ENCODE measurements at places on chromosomes 4 and X. TPM values are rescaled to one million over a fixed set of nuclear protein-coding genes. Genes with fewer than 3 reads are reported as not detected.

GRCh38 chr4:40969501-40969900 is 219.7 kb downstream of the NSUN7 start:
- H3K4me1 ChIP-seq = no peaks in the 10 kb centered on the region
- no peaks in the 10 kb centered on the region for H3K36me3 ChIP-seq

The WDR13 gene
- 64.2 TPM for total RNA-seq

The PTCHD1 gene
- total RNA-seq = not detected

DNA sequence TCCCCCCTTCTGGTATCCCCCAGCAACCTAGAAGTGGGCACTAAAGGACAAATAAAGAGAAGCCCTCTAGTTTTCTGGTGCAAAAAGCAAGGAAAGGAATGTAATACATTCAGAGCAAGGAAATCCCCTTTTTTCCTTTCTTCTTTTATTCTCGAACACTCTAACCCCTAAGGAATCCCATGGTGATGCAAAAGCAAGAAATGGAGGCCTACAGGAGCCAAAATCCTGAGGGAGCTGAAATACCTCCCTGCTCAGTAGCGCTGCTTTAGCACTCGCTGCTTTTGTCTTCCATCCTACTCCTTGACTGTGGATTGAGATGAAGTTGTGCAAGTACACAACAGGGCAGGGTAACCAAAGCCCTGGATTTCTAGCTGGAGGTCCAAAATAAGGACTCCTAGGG is 251.0 kb downstream of the PRDM5 start:
- H3K36me3 ChIP-seq = no peaks in the 10 kb centered on the region
- no peak overlapping the region for H3K27ac ChIP-seq
- no peaks in the 10 kb centered on the region for H3K4me1 ChIP-seq
- DNase-seq = no peak

DNA sequence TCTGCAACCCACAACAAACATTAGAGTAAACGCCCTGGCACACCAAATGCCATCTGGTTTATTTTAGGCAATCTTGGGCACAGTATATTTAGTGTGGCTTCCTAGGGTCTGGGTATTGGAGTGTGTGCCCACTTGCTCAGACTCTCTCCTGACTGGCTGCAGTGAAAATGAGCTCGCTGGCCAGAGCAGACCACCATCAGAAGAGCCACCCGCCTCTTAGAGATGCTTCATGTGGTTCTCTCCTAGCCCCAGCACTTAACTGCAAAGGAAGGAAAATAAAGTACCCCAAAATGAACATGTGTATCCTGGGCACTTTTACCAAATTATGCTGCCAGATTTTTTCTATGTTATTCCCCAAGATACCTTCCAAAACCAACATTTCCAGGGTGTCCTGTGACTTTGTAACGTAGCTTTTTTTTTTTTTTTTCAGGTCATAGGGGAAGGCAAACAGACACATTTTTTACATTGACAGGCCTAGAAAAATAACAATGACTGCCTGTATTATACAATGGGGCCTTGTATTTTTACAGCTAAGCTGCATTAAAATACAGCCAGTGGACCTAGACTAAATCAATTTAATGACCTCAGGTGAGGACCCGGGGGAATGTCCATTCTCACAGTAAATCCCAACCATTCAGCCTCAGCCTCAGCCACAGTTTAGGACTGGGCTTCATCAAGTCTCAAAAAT is 193.7 kb downstream of the RASL11B start:
- no peak for DNase-seq
- no peaks in the 10 kb centered on the region for H3K36me3 ChIP-seq
- 0 out of 2 replicates have a peak overlapping the region, but pooled peaks have one; percentile 6 for H3K27ac ChIP-seq
- peaks cover 13% of the 10 kb centered on the region for H3K4me1 ChIP-seq
- no peaks in the 10 kb centered on the region for H3K27me3 ChIP-seq

DNA sequence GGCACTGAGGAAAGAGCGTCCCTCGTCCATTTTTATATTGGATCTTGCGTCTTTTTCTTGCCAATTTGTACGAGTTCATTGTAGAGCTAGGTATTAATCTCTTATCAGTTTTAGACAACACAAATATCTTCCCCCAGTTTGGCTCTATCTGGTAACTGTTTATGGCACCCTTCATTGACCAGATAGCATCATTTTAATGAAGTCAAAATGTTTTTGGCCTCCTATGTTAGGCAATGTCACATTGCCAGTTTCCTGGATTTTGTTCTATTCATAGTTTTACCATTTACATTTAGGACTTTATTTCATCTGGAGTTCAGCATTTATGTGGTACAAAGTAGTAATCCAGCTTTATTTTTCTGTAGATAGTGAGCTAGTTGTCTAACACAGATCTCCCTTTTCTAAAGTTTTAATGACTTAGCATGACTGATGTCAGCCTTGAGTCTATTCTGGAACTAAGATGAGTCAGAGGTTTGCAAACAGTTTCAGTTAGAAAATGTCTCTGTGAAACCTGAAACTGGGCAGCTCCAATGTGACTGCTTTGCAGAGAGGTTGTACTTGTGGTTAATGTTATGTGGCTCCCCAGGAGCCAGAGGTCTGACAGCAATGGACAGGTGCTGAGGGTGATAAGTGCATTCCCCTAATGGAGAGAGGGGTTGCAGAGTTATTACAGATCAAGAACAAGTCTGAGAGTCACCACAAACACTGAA is 5.3 kb upstream of the STBD1 start:
- H3K27me3 ChIP-seq = no peaks in the 10 kb centered on the region
- no peaks in the 10 kb centered on the region for H3K36me3 ChIP-seq
- H3K4me1 ChIP-seq = peaks cover 33% of the 10 kb centered on the region
- DNase-seq = peak; percentile 54
- no peak overlapping the region for H3K4me3 ChIP-seq
- H3K27ac ChIP-seq = peak overlapping the region; percentile 38

The MAGIX gene
- 1.00 TPM for total RNA-seq

The ATP10D gene
- 12.1 TPM for total RNA-seq

DNA sequence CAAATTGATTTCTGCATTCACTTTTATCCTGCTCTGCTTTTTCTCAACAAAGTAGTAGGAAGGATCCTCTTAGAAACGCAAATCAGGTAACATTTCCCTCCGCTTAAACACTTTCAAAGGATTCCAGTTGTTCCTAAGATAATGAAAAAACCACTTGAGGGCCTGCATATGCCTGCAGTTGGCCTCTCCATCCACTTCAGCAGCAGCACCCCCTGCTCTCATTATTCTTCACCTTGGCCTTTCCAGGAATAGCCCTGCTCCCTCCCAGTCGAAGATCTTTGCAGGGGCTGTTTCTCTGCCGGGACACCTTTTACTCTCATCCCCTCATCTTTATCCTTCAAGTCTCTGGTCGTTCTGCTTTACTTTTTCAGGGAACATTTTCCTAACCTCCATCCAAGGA is 314.0 kb downstream of the INPP4B start:
- no peaks in the 10 kb centered on the region for H3K4me1 ChIP-seq
- no peaks in the 10 kb centered on the region for H3K27me3 ChIP-seq
- H3K27ac ChIP-seq = no peak overlapping the region
- DNase-seq = no peak
- H3K36me3 ChIP-seq = no peaks in the 10 kb centered on the region

DNA sequence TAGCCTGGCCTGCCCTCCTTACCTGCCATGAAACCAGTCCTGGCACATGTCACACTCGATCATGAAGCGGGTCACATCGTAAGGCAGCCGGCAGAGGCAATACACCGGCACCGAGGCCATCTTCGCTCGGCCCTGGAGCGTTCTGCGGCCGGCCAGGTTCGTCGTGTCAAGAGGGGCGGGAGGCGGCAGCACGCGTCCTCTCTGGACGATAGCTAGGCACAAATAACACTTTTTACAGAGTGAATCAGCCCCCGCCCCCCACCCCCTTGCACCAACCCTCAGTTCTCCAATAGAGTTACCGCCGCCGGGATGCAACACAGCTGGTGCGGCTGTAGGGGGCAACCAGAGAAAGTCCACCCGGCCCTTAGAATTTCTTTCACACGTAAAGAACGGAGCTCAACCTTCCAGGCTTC is 1.7 kb downstream of the PHF8 start:
- peaks cover 6% of the 10 kb centered on the region for H3K4me1 ChIP-seq
- peak; percentile 65 for DNase-seq
- H3K4me3 ChIP-seq = peak overlapping the region; percentile 59
- peaks cover 10% of the 10 kb centered on the region for H3K36me3 ChIP-seq

The RTL3 gene
- 2.7 TPM for total RNA-seq

DNA sequence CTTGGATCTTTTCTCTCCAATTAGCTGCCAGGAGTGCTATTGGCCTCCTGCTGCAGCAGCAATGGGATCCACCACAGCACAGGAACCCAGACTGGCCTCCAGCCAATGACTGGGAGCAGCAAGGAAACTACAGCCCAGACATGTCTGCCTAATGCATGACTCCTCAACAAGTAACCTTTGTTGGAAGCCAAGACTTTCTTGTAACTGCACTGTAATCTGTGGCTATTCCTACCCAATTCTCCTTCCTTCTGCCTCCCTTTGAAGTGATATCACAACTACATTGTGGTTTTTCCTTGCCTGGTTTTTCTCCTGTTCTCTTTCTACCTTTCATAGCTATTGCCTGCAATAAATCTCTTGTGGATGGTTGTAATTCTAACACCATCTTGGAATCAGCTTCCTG is 39.8 kb downstream of the SNCA start:
- peaks cover 18% of the 10 kb centered on the region for H3K4me1 ChIP-seq
- no peaks in the 10 kb centered on the region for H3K36me3 ChIP-seq
- DNase-seq = no peak
- no peak overlapping the region for H3K4me3 ChIP-seq
- no peaks in the 10 kb centered on the region for H3K27me3 ChIP-seq

DNA sequence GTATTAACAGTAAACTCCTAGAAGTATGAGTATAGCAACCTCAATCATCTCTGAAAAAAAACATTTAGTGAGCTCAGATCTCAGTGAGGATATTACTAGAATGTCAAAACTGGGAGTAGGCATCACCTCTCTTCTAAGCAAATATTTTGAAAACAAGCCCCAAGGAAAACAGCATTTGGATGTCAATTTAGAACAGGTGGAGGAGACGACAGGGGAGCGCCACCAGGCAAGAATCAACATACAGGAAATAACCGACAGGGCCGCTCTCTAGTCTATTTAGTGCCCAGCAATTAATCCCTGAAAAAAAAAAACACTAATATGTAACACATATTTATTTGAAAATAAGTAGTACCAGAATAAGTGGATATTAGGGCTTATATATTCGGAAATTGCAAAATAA is 940.3 kb upstream of the ADGRL3 start:
- H3K27ac ChIP-seq = no peak overlapping the region
- H3K36me3 ChIP-seq = no peaks in the 10 kb centered on the region
- no peaks in the 10 kb centered on the region for H3K4me1 ChIP-seq
- no peak for DNase-seq

The SOD3 gene
- 1.7 TPM for total RNA-seq

The NOCT gene
- total RNA-seq = 29.7 TPM

The UGT2B15 gene
- not detected for total RNA-seq

GRCh38 chrX:7190157-7190556 is 42.2 kb upstream of the PUDP start:
- H3K4me1 ChIP-seq = no peaks in the 10 kb centered on the region
- H3K4me3 ChIP-seq = no peak overlapping the region
- no peaks in the 10 kb centered on the region for H3K27me3 ChIP-seq
- DNase-seq = no peak
- H3K36me3 ChIP-seq = no peaks in the 10 kb centered on the region

DNA sequence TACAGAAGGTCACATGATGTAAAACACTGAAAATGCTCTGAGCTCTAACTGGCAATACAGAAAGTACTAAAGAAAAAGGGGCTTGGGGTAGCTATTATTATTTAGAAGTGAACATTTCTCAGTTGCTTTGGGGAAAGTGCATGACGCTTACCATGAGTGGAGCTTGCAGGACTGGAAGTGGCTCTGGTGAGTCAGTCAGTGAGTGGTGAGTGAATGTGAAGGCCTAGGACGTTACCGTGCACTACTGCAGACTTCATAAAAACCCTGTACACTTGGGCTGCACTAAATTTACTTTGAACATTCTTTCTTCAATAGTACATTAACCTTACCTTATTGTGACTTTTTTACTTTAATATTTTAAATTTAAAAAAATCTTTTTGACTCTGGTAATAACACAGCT is 89.3 kb upstream of the ENPP6 start:
- no peaks in the 10 kb centered on the region for H3K27me3 ChIP-seq
- no peak overlapping the region for H3K27ac ChIP-seq
- no peak overlapping the region for H3K4me3 ChIP-seq
- H3K4me1 ChIP-seq = no peaks in the 10 kb centered on the region

GRCh38 chrX:41512394-41512793 is 65.3 kb downstream of the NYX start:
- no peak overlapping the region for H3K4me3 ChIP-seq
- no peaks in the 10 kb centered on the region for H3K27me3 ChIP-seq
- no peaks in the 10 kb centered on the region for H3K36me3 ChIP-seq
- no peaks in the 10 kb centered on the region for H3K4me1 ChIP-seq
- no peak overlapping the region for H3K27ac ChIP-seq
- no peak for DNase-seq

The ZMAT1 gene
- not detected for total RNA-seq

DNA sequence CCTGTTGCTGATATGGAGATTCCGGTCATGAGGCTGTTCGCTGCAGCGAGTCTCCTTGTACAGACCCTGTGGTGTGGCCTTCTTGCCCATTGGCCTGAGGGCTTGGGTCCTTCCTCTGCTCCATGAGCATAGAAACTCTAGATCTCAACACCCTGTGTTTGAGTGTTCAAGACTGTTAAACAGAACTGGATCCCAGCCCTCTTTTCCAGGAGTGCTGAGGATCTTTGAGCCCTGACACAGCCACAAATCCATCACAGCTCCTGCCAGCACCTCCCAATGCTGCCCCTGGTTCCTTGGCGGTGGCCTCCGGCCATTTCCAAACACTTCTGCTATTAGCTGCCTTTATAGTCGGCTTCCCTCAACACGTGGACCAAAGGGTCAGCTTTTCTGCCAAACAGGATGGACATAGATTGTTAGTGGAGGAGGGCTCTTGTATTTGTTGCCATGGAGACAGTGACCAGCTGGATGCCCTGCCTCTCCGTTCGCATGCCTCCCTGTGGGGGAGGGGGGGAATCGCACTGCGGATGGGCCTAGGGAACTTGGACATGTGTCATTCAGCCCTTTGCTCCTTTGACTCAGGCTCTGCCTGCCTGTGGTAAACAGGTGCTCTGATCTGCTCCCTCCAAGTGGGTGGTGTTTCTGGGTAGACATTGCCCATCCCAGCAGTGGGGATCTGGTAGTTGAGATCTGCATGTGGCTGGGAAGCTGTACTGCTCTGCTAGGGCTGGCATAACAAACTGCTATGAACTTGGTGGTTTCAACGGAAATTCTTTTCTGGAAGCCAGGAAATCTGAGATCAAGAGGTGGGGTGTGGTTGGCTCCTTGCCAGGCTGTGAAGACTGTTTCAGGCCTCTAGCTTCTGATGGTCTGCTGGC is 6.9 kb upstream of the WDR1 start:
- no peak overlapping the region for H3K27ac ChIP-seq
- no peaks in the 10 kb centered on the region for H3K27me3 ChIP-seq
- no peak overlapping the region for H3K4me3 ChIP-seq

DNA sequence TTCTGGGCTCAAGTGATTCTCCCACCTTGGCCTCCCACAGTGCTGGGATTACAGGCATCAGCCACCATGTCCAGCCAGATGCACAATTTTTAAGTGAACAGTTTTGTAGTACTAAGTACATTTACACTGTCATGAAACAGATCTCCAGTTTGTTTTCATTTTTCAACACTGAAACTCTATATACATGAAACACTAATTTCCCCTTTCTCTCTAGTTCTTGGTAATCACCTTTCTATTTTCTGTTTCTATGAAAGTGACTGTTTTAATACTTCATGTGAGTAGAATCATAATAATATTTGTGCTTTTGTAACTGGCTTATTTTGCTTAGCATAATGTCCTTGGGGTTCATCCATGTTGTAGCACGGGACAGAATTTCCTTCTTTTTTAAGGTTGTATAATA is 237.4 kb downstream of the CAMK2D start:
- H3K36me3 ChIP-seq = peaks cover 8% of the 10 kb centered on the region
- H3K27ac ChIP-seq = no peak overlapping the region
- no peaks in the 10 kb centered on the region for H3K27me3 ChIP-seq
- no peaks in the 10 kb centered on the region for H3K4me1 ChIP-seq
- no peak for DNase-seq

The ZNF280C gene
- total RNA-seq = 5.0 TPM

The ANXA5 gene
- 1,022 TPM for total RNA-seq
